ENCODE measurements at places on chromosomes 1 and 21.

- no peaks in the 10 kb centered on the region for H3K4me1 ChIP-seq
Measured at GRCh38 chr1:166579557-166580501, 259.4 kb upstream of the POGK start.

GRCh38 chr1:103326595-103326994 lies 198.9 kb upstream of the RNPC3 start:
- no peaks in the 10 kb centered on the region for H3K4me1 ChIP-seq
- no peaks in the 10 kb centered on the region for H3K27me3 ChIP-seq
- H3K27ac ChIP-seq = no peak overlapping the region
- H3K4me3 ChIP-seq = no peak overlapping the region

- no peaks in the 10 kb centered on the region for H3K4me1 ChIP-seq
- DNase-seq = no peak
- no peaks in the 10 kb centered on the region for H3K27me3 ChIP-seq
- peak overlapping the region; percentile 31 for H3K27ac ChIP-seq
- H3K36me3 ChIP-seq = no peaks in the 10 kb centered on the region
Measured at GRCh38 chr1:212595787-212596714, 12.5 kb upstream of the ATF3 start.

DNA sequence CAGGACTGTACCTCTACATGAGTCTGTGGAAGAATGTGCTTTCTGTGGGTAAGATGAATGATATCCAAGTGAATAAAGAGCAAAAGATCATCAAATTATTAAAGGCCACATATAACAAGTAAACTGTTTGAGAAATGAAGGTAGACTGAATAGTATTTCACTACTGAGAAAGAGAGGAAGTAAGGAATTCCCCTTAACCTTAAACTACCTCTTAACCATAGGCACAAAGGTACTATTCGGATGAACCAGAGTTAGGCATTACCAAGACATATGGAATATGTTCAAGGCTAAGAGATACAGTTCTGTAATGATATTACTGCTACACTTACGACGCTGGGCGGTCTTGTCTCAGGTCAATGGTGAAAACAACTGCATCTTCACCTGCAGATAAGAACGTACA lies 25.5 kb downstream of the DCAF8 start:
- H3K27me3 ChIP-seq = no peaks in the 10 kb centered on the region

GRCh38 chr1:193270996-193271395 lies 84.6 kb upstream of the B3GALT2 start:
- H3K4me3 ChIP-seq = no peak overlapping the region
- H3K27ac ChIP-seq = no peak overlapping the region
- H3K4me1 ChIP-seq = no peaks in the 10 kb centered on the region
- no peaks in the 10 kb centered on the region for H3K36me3 ChIP-seq

DNA sequence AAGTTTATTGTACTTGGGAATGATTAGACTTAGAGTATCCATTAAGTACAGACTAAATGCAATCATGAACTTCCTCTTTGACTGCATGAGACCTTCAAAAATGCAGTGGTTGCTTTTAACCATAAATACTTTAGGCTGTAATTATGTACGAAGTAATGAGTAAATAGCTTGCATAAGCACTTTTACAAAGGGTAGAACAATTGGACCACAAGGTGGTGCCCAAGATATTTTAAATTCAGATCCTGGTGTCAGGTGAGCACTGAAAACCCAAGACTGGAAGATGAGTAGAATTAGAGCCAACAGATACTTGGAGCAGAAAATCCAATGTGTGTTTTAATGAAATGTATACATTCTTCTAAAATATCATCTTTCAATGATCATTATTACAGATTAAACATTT lies 43.4 kb upstream of the RHOU start:
- H3K27me3 ChIP-seq = no peaks in the 10 kb centered on the region
- H3K4me3 ChIP-seq = no peak overlapping the region
- no peak overlapping the region for H3K27ac ChIP-seq
- no peaks in the 10 kb centered on the region for H3K4me1 ChIP-seq
- DNase-seq = no peak
- H3K36me3 ChIP-seq = no peaks in the 10 kb centered on the region

DNA sequence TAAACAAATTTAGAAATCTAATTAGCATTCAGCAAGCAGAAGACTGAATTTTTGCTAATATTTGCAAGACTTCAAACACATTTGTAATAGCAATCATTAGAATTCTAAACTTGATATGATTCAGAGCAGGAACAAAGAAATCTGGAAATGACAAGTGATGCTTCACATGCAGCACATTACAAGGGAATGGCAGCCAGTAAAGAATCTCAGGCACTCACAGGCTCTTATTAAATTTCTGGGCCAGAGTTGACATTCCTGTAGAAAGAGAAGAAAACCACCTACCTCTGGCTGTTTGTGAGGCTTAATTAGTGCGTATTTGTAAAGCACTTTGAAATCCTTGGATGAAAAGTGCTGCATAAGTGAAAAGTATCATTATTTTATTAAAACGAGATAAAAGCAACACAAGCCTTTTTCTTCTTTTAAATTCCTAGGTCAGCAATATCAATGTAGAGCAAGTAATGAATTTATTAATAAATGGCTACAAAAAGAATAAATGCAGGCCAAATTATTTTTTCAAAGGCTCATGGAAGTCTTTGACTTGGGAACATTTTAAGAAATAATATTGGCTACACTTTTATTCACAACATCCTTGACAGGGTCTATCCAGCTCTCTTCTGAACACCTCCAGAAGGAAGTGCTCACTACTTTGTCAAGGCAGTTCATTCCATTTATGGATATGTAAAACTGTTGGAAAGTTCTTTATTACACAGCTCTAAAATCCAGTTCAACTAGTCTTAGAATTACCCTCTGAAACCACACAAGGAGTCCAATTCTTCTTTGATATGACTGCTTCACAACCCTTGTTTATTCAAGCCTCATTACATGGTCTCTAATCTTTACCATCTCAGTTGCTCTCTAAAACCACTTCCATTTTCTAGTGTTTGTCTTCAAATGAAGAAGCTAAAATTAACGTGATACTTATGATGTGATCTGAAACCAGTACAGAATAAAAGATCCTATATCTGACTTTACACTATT lies 32.1 kb upstream of the SCYL3 start:
- no peak for DNase-seq
- H3K27ac ChIP-seq = no peak overlapping the region
- peaks cover 10% of the 10 kb centered on the region for H3K36me3 ChIP-seq
- H3K27me3 ChIP-seq = no peaks in the 10 kb centered on the region

GRCh38 chr21:44881198-44881872 lies 7.8 kb upstream of the PTTG1IP start:
- no peak for DNase-seq
- no peak overlapping the region for H3K4me3 ChIP-seq

GRCh38 chr1:20663365-20663764 lies 2.2 kb upstream of the DDOST start:
- no peaks in the 10 kb centered on the region for H3K4me1 ChIP-seq
- H3K27ac ChIP-seq = no peak overlapping the region
- no peak for DNase-seq
- H3K4me3 ChIP-seq = no peak overlapping the region
- H3K27me3 ChIP-seq = no peaks in the 10 kb centered on the region
- H3K36me3 ChIP-seq = peaks cover 2% of the 10 kb centered on the region

DNA sequence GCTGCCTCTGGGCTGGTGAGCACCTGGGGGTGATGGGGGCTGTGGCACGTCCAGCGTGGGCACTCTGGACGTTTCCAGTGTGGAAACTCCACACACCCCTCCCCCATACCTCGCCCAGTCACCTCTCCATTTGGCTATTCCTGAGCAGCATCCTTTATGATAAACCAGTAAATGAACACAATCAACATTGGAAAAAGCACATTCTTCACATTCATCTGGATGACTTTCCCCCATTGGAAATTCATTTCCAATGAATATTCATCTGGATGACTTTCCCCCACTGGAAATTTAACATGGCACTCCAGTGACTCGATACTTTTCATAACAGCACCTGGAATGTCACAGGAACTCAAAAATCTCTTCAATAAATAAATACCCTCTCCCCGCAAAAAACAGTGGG lies 104.8 kb upstream of the KRTAP19-8 start:
- H3K36me3 ChIP-seq = no peaks in the 10 kb centered on the region
- no peak overlapping the region for H3K27ac ChIP-seq
- H3K4me3 ChIP-seq = no peak overlapping the region
- DNase-seq = no peak

- no peaks in the 10 kb centered on the region for H3K4me1 ChIP-seq
- H3K36me3 ChIP-seq = peaks cover 18% of the 10 kb centered on the region
- DNase-seq = no peak
- H3K4me3 ChIP-seq = no peak overlapping the region
Measured at GRCh38 chr1:117857418-117857817, 72.0 kb downstream of the GDAP2 start.

GRCh38 chr21:15445327-15445726 lies 284.5 kb upstream of the USP25 start:
- no peaks in the 10 kb centered on the region for H3K27me3 ChIP-seq
- peaks cover 9% of the 10 kb centered on the region for H3K4me1 ChIP-seq
- no peak for DNase-seq

- no peaks in the 10 kb centered on the region for H3K4me1 ChIP-seq
- no peak overlapping the region for H3K4me3 ChIP-seq
- no peaks in the 10 kb centered on the region for H3K36me3 ChIP-seq
- H3K27me3 ChIP-seq = no peaks in the 10 kb centered on the region
Measured at GRCh38 chr1:172278478-172278877, 142.0 kb upstream of the C1orf105 start.

- H3K4me1 ChIP-seq = no peaks in the 10 kb centered on the region
- no peaks in the 10 kb centered on the region for H3K27me3 ChIP-seq
- H3K27ac ChIP-seq = no peak overlapping the region
Measured at GRCh38 chr21:37828556-37828955, 87.7 kb downstream of the KCNJ6 start.

DNA sequence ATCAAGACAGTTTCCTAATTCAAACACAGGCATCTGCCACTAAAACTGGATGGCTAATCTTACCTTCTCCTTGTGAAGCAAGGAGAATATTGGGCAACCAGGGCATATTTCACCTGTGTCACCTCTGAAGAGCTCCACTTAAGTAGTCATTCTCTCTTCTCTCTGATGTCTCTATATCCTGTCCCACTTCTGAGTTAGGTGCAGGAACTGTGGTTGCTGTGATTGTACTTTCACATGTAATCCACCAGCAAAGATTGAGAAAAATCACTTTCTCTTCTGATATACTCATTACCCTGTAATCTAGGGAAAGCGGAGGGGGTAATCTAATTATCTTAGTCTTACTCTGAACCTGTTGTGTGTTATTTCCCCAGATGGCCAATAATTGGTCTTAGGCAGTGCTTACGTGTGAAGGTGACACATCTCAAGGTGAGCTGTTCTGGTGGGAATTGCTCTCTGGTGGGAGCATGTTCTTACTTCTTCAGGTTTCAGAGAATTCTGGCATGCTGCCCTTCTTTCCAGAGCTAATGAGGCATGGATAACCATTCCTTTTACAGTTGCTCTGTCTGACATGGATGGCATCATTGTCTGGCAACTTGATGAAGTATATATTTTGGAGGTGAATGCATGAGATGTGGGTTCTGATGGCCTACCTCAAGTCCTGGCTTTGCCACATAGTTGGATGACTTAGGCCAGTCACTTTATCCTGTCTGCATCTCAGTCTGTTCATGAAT lies 12.0 kb downstream of the XCL2 start:
- H3K27ac ChIP-seq = no peak overlapping the region
- DNase-seq = no peak
- H3K4me1 ChIP-seq = no peaks in the 10 kb centered on the region
- H3K36me3 ChIP-seq = no peaks in the 10 kb centered on the region
- H3K4me3 ChIP-seq = no peak overlapping the region
- H3K27me3 ChIP-seq = no peaks in the 10 kb centered on the region

DNA sequence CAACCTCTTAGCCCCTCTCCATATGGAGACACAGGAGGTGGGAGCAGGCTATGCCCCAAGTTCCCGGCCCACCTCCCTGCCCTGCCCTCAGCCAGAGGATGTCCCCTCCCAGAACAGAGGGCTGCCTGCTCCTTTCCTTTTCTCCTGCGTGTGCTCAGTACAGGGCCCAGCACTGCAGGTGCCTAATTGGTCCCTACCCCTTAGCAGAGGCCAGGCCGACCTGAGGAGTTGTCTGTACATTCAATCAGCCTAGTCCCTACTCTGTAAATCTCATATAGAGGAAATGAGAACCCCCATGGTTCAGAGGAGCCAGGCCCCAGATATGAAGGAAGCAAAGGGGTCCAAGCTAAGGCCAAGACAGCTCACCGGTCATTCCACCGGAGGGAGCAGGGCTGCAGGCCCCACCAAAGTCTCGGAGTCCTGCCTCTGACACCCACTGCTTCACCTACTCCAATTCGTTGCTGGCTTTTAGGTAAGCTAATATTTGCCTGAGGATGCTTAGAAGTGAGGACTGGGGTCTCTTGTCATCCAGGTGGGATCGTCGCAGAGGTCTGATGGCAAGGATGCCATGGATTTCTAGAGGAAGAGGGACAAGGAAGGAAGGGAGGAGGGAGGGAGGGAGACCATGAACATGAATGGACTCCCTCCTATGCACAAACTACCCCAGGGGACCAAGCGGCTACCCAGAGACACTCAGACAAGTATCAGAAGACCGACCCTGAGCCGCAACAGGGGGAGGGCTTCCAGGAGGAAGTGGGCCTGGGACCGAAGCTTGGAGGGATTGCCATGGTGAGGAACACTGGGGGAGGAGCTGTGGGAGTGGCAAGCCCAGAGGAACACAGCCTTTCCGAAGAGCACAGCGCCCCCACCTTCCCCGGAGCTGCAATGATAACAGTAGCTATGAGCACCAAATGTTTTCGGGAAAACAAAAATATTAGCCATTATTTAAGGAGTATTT lies 30.4 kb upstream of the FOXO6 start:
- H3K4me1 ChIP-seq = no peaks in the 10 kb centered on the region
- H3K27ac ChIP-seq = no peak overlapping the region
- no peaks in the 10 kb centered on the region for H3K27me3 ChIP-seq
- H3K36me3 ChIP-seq = no peaks in the 10 kb centered on the region

GRCh38 chr1:213931836-213932235 lies 55.9 kb upstream of the PROX1 start:
- no peaks in the 10 kb centered on the region for H3K27me3 ChIP-seq
- H3K4me1 ChIP-seq = no peaks in the 10 kb centered on the region
- H3K27ac ChIP-seq = no peak overlapping the region
- H3K4me3 ChIP-seq = no peak overlapping the region
- DNase-seq = no peak
- H3K36me3 ChIP-seq = no peaks in the 10 kb centered on the region

DNA sequence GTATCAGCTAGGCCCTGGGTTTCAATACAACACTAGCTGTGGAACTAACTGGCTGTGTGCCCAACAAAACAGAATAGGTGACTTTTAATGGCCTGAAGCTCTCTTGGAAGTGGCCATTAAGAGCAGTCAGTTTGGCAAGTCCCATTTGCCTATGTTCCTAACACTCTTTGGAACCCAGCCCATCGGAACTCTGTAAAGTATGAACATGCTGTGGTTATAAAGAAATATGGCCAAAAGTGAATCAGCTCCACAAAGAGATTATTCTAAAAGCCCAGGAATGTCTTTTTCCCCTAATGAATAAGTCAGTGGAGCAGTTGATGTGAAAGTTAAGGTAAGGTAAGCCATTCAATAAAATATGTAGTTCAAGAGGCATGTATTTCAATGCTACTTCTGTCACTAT lies 223.7 kb upstream of the ADAMTS5 start:
- no peak for DNase-seq
- H3K36me3 ChIP-seq = no peaks in the 10 kb centered on the region
- no peaks in the 10 kb centered on the region for H3K4me1 ChIP-seq

Measured in tibial nerve (tissue), 4 donors.